ENCODE measurements at places on chromosomes 1 and 21.

DNA sequence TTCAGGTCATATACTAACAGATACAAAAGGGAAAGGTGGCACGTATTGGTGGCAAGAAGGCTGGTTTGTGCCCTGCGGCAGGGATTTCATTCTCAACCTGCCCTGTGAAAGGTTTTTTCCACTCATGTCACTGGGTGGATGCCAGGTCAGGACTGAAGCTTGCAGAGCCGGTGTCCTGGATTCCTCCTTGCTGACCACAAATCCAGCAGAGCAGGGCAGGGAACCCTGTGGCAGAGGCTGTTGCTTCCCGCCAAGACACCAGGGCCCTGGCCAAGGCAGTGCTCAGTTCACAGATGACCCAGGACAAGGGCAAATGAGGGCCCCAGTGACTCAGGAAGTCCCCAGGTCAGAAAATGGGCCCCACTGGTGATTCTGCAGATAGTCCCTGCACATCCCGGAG, 16.4 kb downstream of the BSND start:
- no peak for DNase-seq

DNA sequence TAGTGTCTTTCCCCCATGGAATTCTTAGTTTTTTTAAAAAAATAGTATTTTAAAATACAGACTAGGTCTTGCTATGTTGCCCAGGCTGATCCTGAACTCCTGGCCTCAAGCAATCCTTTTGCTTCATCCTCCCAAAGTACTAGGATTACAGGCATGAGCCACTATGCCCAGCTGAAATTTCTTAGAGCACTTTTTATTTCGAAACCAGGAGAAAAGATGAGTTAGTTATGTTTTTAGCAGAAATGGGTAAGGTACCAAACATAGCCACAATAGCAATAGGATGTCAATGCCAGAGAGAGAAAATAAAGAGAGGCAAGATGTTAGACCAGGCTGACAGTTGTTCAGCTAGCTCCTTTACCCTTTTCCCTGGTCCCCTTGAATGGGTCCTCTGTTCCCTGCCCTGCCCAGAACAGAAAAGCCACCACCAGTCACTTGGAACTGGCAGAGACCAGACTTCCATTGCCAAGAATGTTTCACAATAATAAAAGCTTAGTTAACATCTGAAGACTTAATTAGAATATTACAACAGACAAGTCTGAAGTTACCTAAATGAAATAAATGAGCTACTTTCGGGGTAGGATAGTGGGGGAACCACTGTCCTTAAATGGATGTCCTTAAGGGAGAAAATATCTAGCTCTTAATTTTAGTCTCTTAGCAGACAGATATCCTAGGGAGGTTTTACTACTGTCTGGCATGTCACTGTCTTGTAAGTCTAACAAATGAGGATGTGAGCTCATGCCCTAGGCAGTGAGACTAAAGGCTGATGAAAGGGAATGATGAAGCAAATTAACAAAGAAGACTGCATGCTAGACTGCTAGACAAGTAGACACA, 54.3 kb downstream of the ABL2 start:
- no peak for DNase-seq

- DNase-seq, result no peak
These were observed 1494.8 kb downstream of the KCNT2 start for GRCh38 chr1:195113471-195113870.

DNA sequence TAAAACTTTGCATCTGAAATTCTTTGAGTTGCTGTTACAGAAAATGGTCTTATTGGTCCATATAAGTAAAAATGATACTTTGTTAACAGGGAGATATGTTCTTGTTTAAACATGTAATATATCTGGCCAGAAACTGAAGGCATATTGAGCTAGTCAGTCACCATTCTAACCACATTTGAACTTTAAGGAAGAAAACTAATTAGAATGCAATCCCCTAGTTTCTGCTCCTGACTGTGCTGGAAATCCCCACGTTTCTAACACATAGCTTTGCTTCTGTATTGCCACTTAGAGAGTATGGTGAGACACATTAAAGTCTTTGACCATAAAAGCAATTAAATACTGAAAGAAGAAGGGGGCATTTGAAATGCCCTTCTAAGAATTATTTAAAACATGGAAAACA, 32.1 kb upstream of the HIVEP3 start:
- no peak for DNase-seq

- no peak for DNase-seq
These were observed 55.4 kb downstream of the C1orf185 start for GRCh38 chr1:51157395-51157794.

DNA sequence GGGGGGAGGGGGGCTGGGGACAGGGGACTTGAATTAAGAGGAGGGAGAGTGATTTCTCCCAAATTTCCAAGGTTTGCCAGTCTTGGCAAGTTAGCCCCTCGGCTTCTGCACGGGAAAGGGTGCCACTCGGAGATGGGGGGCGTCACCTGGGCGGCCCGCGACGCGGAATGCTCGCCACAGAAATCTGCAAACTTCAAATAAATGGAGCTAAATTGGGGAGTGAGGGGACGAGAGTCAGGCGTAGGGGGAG, 885 bp upstream of the SSBP3 start:
- DNase-seq, result peak; percentile 62

- no peak for DNase-seq
These were observed 95.5 kb upstream of the TARDBP start for GRCh38 chr1:10916991-10917390.

GRCh38 chr21:34022627-34023335, 50.6 kb upstream of the MRPS6 start:
- no peak for DNase-seq

DNA sequence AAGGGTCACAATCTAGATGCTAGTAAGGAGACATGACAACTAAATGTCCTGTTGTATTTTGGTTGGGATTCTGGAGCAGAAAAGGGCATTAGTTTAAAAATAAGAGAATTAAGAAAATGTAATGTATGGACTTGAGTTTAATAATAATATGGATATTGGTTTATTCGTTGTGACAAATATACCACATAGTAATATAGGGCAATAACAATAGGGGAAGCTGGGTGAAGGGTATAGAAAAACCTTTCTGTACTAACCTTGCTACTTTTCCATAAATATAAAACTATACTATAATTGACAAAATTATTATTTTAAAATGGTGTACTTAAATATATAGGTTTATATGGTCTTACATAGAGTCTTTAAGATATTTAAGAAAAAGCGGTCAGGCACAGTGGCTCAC, 558.9 kb downstream of the PTPRC start:
- DNase-seq, result no peak

DNA sequence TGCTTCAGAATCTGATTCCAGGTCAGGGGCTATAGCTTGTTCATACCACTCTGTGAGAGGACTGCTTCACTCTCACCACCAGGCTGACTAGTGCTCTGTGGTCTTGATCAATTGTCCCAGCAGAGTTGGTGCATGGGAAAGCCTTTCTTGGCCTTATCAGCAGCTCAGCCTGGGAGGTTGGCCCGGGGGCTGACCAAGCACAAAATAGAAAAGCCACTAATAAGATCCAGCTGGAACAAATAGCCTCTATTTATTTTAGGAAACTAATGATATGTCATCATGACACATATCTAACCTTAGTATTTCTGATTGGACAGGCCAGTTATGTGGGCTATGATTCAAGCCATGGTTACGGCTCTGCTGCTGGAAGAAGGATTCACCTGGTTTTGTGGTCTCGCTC, 134.2 kb downstream of the GDAP2 start:
- DNase-seq, result no peak

- no peak for DNase-seq
These were observed 62.6 kb downstream of the CDC14A start for GRCh38 chr1:100414693-100415497.

DNA sequence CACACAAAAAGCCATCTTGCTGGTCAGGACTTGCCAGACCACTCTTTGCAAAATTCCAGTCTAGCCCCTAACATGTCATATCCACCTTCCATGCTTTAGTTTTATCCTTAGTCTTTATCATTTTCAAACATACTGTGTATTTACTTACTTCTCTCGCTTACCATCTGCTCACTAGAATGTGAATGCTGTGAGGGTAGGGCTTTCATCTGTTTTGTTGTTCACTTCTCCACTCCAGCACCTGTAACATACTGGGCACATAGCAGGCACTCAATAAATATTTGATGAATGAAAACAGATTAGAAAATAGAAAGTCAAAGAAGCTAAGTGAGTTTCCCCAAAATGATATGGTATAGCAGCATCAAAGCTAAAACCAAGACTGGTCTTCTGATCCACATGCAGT, 79.9 kb downstream of the OLFML2B start:
- DNase-seq, result no peak

- no peak for DNase-seq
These were observed 98.8 kb downstream of the ZFYVE9 start for GRCh38 chr1:52240592-52241210.

DNA sequence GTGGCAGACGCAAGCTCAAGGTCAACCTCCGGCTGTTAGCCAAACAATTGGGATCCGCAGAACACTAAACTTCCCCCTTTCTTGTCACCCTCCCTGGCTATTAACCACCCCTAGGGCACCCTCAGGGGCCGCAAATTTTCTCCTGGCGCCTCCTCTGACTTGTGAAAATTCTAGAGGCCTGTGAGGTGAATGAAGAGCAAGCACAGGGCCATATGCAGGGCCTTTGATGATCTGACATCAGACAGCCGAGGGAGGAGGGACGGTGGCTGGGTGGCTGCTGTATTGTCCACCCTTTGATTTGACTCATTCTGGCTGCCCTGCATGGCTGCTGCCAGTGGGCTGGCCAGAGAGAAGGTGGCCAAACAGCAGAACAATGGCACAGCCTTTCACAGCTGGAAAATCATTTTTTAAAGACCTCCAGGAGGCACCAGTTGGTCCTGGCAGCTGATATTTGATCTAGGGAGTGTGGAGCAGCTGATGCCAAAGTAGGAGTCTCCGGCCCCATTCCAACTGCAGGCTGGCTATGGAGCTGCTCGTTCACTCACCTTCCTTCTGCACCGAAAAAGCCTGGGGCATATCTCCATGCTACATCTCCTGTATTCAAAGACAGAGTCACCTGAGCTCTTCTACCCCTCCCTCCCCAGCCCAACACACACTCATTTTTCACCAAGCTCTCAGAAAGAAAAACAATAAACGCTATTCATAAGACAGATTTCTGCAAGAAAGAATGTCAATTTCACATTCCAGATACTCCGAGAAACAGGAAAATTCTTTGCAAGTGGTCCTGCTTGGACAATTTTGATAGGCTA, 44.9 kb upstream of the BARHL2 start:
- DNase-seq, result no peak

- DNase-seq, result no peak
These were observed 24.9 kb downstream of the FAAH start for GRCh38 chr1:46418976-46419375.

DNA sequence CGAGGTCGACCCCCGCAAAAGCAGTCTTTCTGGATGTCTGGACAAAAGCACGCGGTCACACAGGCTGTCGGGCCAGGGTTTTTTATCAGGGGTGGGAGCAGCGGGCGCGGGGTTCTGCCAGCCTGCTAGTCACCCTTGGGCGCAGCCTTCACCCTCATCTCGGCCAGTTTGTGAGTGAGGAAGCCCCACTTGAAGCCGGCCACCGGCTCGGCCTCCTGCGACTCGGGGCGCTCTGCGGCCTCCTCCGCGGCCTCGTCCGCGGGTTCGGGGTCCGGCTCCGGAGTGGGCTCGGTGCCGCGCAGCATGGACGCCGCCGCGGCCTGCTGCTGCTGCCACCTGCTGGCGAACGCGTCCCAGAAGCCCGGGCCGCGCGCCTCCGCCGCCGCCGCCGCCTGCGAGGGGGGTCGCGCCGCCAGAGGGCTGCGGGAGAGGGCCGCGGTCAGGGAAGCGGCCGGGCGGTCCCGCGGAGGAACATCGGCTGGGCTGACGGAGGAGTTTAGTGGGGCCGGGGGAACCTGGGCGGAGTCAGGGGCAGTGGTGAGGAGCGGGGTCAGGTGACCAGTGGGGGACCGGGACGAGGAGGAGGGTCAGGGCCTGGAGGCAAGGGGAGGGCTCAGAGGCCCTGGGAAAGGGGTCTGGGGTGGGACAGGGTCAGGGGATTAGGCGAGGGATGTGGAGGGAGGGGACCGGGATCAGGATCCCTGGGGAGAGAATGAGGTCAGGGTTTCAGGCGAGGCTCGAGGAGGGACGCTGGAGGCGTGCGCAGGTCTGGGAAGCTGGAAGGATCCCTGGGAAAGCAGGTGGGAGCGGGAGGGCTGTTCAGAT, 4.5 kb downstream of the C1orf232 start:
- peak; percentile 73 for DNase-seq

DNA sequence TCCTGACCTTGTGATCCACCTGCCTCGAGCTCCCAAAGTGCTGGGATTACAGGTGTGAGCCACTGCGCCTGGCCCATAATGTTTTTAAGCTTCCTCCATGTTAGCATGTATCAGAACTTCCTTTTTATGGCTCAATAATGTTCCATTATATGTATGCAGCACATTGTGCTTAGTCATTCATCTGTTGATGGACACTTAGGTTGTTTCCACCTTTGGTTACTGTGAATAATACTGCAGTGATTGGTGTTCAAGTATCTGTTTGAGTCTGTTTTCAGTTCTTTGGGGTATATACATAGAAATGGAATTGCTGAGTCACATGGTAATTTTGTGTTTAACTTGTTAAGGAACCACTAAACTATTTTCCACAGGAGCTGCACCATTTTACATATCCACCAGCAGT, 17.7 kb downstream of the CMPK1 start:
- no peak for DNase-seq

DNA sequence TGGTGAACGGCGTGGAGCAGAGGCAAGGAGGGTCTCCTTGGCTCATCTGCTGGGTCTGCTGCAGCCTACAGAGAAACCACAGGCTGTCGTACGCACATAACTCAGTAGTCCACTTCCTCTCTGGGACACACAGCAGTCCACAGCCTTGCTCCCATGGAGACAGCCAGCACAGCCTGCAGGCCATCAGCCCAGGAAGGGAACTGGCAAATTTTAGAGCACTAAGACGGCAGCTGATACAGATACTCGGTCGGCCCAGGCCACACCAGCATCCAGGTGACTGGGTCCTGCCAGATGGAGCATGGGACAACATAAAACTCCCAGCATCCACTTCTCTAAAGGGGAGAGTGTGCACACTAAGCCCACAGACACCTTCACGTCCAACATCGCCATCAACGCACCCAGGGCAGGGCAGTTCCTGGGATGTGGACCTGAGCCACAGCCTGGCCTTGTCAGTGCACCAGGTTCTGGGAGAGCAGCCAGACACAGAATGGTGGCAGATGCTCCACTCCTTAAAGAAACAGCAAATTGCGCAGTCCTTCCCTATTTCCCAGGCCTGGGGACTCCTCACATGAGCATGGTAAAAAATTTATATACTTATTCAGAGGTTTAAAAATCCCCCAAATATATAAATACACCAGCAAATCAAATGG, 247.1 kb upstream of the RAB4A start:
- no peak for DNase-seq

Data from activated T-cell treated with anti-CD3 and anti-CD28 coated beads, Interleukin-2, amount 50 U/mL, for 1 hour (primary cell).